ENCODE measurements at places on chromosomes 2 and 18.

- DNase-seq, result no peak
Measured at GRCh38 chr18:52313213-52313612, 26.8 kb upstream of the DCC start.

- DNase-seq, result no peak
Measured at GRCh38 chr2:55010915-55011314, 39.3 kb downstream of the RTN4 start.

DNA sequence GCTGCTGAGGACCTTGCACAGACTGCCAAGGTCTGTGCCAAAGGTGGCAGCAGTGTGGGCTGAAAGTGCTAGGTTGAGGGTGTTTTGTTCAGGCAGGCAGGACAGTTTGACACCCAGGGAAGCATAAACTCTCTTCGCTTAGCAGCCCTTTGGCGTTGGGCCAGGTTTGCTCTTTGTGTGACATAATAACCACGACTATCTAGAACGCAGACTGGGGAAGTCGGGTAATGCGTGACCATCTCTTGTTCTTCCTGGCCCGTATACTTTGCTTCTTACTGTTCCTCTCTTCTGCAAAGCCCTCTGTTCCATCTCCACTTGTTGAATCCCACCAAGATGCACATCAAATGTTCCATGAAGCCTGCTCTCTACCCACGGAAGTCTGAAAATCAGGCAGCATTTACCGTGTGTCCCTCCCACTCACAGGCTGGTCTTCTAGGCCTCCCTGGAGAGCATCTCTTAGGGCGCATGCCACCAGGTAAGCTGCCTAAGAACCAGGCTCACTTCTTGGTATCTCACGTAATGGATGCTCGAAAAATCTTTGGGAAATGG lies 96.7 kb upstream of the LMAN1 start:
- no peak for DNase-seq

- DNase-seq, result no peak
Measured at GRCh38 chr18:63301434-63301833, 18.1 kb downstream of the BCL2 start.

- DNase-seq, result no peak
Measured at GRCh38 chr2:226423498-226423960, 376.1 kb downstream of the IRS1 start.

DNA sequence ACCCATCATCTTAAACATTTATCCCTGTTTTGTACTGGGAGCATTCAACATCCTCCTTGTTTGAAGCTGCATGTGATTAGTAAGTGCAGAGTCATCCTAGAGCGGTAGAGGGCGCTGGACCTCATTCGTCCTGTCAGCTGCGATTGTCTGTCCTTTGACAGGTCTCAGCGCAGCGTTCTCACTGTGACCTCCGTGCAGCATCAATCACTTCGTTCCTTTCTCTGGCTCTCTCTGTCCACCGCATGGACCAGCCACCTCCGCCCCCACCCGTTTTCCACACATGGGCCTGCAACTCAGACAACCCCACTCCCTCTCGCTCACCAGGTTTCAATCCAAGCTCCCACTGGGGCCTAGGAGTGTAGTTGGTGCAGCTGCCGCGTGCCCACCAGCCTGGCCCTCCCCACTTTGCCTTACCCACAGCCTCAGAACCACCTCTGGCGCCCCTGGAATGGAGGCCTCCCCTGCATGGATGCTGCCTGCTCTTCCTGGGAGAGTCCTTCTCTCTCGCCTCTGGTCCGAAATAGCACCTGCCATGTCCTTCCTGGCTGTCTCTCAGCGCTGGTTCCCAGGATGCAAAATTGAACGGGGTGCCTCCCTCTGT lies 90.5 kb downstream of the NDUFA10 start:
- peak; percentile 67 for DNase-seq

DNA sequence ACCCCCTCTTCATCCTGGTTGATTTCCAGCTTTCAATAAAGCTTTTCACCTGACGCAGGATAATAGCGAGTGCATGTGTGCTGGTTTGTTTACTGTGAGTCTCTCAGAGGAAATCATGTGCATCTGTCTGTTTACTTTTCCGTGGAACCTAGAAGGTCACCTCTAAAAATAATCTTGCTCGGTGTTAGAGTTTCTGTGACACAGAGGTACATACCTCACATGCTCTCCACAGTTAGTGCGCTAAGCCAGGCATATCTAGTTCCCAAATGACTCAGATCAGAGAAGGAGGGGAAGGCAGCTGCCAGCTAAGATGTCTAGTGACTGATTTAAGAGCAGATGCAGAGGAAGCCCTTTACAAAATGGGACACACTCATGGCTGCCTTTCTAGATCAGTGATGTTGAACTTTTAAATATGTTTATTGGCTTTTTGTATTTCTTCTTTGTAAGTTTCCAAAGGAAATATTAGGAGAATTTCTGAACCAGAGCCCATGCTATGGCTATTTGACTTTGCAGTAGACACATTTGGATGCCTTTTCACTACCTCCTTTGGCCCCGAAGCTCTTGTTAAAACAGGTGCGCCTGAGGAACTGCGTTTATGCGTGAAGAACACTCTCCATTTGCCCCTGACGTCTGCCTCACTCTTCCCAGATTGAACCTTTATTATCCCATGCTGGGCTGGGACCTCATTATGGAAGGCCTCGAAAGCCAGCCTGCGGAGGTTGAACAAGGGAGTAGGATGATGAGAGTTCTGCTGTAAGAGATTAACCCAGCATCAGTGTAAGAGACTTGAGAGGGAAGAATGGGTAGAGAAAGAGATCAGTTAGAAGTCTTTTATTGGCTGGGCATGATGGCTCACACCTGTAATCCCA lies 145.6 kb downstream of the FAM161A start:
- DNase-seq, result peak; percentile 36

GRCh38 chr2:7026742-7027141 lies 109.5 kb downstream of the RNF144A start:
- DNase-seq, result no peak

GRCh38 chr2:893311-893710 lies 57.3 kb upstream of the SNTG2 start:
- no peak for DNase-seq

DNA sequence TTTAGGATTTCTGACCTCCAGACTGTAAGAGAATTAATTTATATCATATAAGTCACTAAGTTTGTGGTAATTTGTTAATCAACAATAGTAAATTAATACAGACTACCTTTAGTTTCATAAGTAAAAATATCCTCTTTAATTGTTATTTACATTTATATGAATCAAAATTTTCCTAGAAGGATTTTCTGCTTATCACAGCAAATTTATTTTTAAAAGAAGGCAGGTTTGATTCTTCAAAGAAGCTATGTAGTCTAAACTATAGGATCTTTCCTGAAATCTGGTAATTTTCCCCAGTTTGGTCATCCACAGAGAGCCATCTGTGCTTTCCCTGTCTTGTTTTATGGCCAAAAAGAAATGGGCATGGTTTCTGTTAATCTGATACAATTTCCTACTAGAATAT lies 13.1 kb upstream of the VRK2 start:
- DNase-seq, result no peak

DNA sequence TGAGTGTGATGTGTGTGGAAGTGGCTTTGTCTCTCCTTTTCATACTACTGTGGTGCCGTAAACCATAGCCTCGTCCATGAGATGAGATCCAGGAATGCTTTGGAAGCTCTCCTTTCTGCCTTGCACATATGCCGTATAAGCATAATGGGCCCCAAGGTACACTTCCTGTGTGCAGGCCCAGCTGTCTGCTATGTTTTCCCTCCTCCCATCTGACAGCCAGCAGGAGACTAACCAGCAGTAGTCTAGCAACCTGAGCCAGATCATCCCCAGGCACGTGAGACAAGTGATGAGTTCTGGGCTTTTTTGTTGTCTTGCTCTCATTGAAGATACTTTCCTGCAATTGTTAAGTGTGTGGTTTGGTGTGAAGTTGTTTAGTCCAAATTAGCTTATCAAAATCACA lies 555.5 kb upstream of the LRRTM4 start:
- DNase-seq, result peak; percentile 56

GRCh38 chr2:205556357-205556756 lies 125.9 kb upstream of the NRP2 start:
- no peak for DNase-seq

DNA sequence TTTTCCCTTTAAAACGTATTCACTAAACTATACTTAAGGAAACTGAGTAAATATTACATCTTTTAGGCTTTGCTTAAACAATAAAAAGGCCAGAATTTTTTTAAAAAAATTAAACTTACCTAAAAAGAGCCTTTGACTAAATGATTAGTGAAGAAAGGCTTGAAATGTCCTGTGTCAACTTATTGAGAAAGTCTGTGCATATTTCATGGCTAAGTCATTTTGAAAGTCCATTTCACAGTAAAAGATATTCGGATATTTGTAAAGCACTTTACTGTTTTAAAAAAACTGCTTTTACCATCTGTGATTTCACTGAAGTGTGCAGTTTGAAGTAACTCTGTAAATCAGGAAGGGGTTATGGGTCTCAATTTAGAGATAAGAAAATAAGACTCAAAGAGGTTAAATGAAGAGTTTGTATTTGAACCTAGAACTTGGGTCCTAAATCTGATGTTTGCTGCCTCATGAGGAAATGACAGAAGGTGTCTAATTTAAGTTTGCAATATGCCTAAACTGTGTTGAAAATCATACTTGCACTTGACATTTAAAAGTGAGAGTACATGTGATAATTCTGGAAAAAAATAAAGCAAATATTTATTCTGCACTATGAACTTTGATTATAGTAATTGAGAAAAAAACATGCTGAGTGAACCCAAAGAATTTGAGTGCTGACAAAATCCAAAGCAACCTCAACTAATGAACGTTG lies 50.5 kb downstream of the RAB27B start:
- DNase-seq, result no peak

DNA sequence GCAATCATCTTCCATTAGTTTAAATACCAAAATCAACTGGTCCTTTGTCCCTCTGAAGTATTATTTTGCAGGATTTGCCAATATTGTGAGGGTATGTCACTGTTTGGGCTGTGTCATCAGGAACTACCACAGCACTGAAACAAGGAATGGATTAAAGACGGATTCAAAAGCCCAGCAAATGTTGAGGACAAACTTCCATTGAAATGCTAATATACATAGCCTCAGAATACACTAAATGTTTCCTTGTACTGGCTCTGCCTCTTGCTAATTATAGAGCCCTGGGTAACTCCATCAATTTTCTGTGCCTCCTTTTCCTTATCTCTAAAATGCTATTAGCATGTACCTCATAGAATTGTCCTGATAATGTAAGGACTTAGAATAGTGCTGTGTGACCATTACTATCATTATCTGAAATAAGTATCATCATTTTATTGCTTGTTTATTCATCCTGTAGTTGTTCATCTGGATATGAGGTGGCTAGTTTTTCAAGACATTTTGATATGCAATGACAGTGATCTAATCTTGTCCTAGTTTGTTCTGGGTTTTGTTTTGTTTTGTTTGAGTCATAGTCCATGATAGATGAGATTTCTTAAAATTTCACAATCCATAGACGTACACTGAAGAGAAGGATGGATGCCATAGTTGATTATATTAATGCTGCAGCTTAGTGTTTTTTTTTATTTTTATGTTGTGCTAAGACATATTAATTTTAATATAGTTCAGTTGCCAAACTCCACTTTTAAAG lies 333.4 kb upstream of the KCNH7 start:
- DNase-seq, result no peak

DNA sequence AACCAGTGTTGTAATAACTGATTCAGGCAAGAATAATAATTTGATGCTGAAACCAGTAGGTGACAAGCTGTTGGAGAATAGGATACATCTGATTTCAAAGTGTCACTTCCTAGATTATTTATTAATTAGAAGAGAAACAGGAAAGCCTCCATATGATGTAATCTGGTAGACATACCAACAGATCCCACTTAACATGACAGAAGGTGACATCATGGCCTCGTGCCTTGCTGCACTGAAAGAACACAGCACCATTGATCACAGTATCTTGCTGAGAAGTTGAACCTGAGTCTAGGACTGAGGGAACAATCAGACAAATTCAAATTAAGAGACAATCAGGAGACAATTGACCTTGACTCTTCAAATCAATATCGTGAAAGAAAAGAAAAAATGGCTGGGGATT lies 131.6 kb upstream of the DLGAP1 start:
- DNase-seq, result no peak

GRCh38 chr2:167271932-167272331 lies 383.7 kb downstream of the XIRP2 start:
- DNase-seq, result no peak

GRCh38 chr2:43333101-43333655 lies 106.8 kb upstream of the ZFP36L2 start:
- peak; percentile 65 for DNase-seq

- DNase-seq, result no peak
Measured at GRCh38 chr2:10095175-10095574, 15.0 kb upstream of the CYS1 start.

- peak; percentile 60 for DNase-seq
Measured at GRCh38 chr2:124810132-124810531, 785.0 kb downstream of the CNTNAP5 start.

DNA sequence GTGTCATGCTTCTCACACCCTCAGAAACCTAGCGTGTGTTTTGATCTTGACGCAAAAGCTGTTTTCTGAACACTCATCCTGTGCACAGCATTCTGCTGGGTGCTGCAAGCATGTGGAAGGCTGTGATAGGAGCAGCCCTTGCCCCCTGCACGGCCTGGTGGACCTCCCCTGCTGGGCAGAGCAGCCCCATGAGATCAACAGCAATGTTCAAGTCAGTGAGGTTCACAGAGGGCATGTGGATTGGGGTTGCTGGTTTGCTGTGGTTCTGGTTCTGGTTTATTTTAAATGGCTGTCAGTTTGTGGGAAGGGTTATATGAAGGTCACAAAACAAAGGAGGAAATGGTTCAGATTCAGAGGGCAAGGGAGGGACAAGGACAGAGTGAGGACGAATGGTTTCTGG lies 71.3 kb downstream of the SOWAHC start:
- no peak for DNase-seq

GRCh38 chr18:22977847-22978701 lies 44.9 kb downstream of the RBBP8 start:
- no peak for DNase-seq

DNA sequence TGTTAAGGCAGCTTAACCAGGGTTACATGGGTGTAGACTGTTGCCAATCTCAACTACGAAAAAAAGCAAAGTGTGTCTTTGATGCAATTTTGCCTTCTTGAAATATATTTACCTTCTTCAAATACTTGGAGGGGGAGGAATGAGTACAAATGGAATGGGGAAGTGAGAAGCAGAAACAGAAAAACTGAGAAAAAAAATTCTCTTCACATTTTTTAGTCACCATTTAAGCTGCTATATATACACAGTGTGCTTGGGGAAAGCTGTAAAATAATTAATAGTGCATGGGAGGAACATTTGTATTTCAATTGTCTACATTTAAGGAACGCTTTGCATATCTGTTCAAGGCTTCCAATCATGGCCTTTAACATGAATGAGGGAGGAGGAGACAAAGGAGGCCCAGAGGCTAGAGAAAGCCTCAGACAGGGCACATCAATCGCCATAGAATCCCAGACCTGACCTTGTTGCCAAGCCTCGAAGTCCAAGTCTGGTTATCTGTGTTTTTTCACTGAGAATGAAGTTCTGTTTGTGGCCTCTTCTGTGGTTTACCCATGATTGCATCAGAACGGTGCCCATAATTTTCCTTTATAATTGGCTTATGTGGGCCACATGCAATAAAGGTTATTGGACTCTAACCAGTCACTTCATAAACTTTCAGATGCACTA lies 158.6 kb downstream of the PIK3C3 start:
- no peak for DNase-seq

GRCh38 chr2:143907801-143908200 lies 612.1 kb downstream of the ZEB2 start:
- no peak for DNase-seq

All from NCI-H524 (cell line).